Psoas muscle (tissue), 8 donors: ENCODE measurements at places on chromosomes 5 and 9. TPM values are rescaled to one million over a fixed set of nuclear protein-coding genes. Genes with fewer than 3 reads are reported as not detected.

DNA sequence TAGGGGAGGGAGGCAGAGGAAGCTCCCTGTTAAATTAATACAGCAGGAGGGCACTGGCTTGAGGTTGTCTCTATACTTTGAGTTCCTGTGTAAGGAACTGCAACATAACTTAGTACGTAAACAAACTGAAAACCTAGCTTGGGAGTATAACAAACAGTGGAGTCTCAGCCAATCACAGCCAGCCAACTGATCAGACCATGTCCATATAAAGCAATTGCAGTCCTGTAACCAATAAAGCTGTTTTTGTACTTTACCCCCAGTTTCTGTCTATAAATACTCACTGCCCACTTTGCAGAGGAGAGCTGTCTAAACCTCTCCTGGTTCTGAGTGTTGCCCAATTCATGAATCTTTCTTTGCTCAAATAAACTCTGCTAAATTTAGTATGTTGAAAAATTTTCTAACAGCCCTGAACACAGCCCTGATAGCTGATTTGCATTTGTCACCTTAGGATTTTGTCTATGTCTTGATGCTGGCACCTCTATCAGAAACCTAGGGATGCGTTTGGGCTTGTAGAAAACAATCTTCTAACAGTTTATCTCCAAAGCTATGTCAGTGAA lies 39.9 kb downstream of the GDNF start:
- H3K4me3 ChIP-seq: no peak overlapping the region
- H3K36me3 ChIP-seq: no peaks in the 10 kb centered on the region
- DNase-seq: no peak
- H3K4me1 ChIP-seq: no peaks in the 10 kb centered on the region
- H3K27ac ChIP-seq: no peak overlapping the region

GRCh38 chr5:68245319-68245718 lies 29.8 kb downstream of the PIK3R1 start:
- no peak overlapping the region for H3K27ac ChIP-seq
- peaks cover 51% of the 10 kb centered on the region for H3K4me1 ChIP-seq
- DNase-seq: no peak
- H3K36me3 ChIP-seq: no peaks in the 10 kb centered on the region
- no peak overlapping the region for H3K4me3 ChIP-seq

- no peaks in the 10 kb centered on the region for H3K27me3 ChIP-seq
- H3K4me1 ChIP-seq: peaks cover 9% of the 10 kb centered on the region
- H3K27ac ChIP-seq: no peak overlapping the region
- no peak overlapping the region for H3K4me3 ChIP-seq
Observed at GRCh38 chr5:147436596-147436995, 73.3 kb downstream of the DPYSL3 start.

- no peaks in the 10 kb centered on the region for H3K4me1 ChIP-seq
- H3K27ac ChIP-seq: no peak overlapping the region
- H3K27me3 ChIP-seq: no peaks in the 10 kb centered on the region
- H3K36me3 ChIP-seq: no peaks in the 10 kb centered on the region
- no peak overlapping the region for H3K4me3 ChIP-seq
- DNase-seq: no peak
Observed at GRCh38 chr5:103745353-103746065, 182.9 kb upstream of the NUDT12 start.

DNA sequence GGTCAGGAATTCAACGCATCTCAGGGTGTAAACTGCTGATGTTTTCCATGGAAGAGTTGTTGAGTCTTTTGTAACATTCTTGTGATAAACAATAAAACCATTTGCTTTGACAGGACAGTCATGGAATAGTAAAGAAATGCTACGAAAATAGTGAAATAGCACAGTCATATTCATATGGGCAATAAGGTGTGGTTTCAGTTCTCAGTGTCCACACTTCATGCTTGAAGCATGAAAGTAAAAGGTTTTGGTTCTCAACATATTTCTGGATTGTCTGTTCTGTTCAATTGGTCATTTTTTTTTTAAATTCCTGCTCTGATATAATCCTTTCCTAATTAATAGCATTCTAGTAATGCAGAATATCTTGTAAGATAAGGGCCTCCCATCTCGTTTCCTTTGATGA lies 467.6 kb upstream of the ZNF608 start:
- no peaks in the 10 kb centered on the region for H3K4me1 ChIP-seq
- H3K27ac ChIP-seq: no peak overlapping the region
- no peak overlapping the region for H3K4me3 ChIP-seq
- no peak for DNase-seq
- no peaks in the 10 kb centered on the region for H3K36me3 ChIP-seq

DNA sequence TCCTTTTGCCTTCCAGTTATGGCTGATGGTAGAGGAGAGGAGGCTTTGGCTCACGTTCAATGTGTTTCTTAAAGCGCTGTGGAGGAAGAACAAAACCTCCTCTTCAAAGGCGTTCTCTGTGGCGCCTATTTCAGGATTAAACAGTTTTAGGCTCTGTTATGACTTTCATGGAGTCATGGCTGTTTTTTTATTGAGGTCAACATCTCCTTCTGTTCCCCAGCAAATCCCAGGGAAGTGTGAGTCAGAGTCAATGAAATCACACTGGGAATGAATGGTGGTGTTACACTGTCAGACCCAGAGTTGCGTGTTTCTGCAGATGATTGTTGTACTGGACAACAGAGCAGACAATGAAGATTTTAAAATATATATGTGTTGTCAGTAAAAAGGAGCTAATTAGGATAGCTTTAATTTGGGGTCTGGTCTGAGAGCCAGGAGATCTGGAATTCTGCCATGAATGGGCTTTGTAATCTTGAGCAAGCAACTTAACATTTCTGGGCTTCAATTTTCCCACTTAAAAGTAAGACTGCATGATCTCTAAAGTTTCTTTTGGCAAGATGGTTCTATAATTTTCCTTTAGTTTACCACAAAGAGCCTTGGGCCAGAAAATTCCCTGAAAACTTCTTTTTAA lies 240.7 kb downstream of the CSNK1G3 start:
- no peak overlapping the region for H3K4me3 ChIP-seq
- no peak for DNase-seq
- no peaks in the 10 kb centered on the region for H3K27me3 ChIP-seq
- H3K4me1 ChIP-seq: peaks cover 20% of the 10 kb centered on the region
- no peaks in the 10 kb centered on the region for H3K36me3 ChIP-seq

The TMEM252 gene
- not detected for total RNA-seq

- no peaks in the 10 kb centered on the region for H3K4me1 ChIP-seq
- DNase-seq: peak; percentile 67
- H3K36me3 ChIP-seq: peaks cover 4% of the 10 kb centered on the region
Observed at GRCh38 chr5:41835645-41836044, 34.6 kb downstream of the OXCT1 start.
